ENCODE measurements at places on chromosomes 1 and 21.

- no peak for DNase-seq
These were observed 235.1 kb downstream of the GRIK1 start for GRCh38 chr21:29704719-29705118.

DNA sequence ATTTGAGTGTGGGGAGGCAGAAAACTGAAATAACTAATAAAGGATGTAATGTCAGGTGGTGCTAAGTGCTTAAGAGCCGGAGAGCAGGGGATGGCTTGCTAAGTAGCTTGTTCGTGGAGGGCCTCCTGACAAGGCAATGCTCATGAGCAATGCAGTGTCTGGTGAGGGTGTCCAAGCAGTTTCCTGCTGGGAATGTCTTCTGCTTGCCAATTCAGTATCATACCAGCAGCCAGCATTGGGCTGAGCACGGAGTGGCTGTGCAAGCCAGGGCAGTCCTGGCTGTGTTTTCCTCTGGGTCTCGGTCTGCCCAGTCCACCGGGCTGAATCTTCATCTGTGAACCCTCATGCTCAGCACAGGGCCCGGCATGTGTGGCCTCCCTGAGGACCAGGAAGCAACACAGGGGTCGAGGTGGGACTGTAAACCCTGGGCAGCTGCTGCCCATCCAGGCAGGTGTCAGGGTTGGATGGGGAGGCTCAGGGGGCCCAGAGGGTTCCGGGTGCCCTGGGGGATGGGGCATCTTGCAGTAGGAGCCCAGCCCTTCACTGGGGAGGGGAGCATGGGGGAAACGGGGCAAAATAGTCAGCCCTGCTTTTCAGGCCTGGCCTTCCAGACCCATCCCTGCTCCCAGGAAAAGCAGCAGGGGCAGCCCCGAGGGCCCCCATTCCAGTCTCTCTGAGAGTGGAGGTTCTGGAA lies 27.5 kb downstream of the EDN2 start:
- DNase-seq: no peak

DNA sequence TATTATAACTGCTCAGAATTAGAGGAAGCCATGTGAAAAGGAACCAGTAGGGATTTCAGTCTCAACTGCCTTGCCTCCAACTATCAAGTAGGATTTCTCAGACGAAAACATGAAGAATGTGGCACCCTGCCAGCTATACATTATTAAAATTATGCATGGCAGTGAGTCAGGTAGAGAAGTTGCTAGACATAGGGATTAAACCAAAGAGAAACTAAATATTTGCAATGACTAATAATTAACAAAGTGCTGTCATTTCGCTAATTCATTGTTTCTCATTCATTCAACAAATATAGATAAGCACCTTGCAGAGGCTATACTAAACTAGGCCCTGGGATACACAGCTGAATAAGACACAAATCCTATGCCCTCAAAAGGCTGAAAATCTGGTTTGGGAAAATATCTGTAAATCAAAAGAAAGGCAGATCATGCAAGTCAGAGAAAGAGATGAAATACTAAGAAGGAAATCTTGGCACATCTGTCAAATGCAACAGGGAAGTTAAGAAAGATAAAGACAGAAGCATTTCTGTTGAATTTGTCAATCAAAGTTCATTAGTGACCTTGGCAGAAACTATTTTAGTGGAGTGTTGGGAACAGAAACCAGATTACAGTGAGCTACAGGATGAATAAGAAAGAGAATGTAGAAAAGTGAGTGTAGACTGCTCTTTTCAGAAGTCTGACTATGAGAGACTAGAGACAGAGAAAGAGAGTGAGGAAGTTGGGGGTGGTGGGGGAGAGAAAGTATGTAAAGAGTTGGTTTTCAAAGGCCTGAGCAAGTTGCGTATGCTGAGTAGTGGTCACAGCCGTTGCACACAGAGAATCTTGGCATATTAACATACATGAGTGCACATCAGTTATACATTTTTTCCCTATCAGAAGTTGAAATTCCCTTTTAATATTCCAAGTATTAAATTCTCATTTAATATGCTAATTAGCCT lies 14.7 kb upstream of the NBPF11 start:
- DNase-seq: no peak

GRCh38 chr1:932776-933602 lies 9.3 kb downstream of the SAMD11 start:
- no peak for DNase-seq

- DNase-seq: no peak
These were observed 143.2 kb downstream of the PBX1 start for GRCh38 chr1:164702216-164702615.
